ENCODE measurements at places on chromosomes 2 and 18.
A peak's percentile ranks its signal among the peaks of the same experiment; 100 is the strongest.

- DNase-seq, result no peak
Measured at GRCh38 chr2:231752061-231752460, 29.0 kb downstream of the PDE6D start.

DNA sequence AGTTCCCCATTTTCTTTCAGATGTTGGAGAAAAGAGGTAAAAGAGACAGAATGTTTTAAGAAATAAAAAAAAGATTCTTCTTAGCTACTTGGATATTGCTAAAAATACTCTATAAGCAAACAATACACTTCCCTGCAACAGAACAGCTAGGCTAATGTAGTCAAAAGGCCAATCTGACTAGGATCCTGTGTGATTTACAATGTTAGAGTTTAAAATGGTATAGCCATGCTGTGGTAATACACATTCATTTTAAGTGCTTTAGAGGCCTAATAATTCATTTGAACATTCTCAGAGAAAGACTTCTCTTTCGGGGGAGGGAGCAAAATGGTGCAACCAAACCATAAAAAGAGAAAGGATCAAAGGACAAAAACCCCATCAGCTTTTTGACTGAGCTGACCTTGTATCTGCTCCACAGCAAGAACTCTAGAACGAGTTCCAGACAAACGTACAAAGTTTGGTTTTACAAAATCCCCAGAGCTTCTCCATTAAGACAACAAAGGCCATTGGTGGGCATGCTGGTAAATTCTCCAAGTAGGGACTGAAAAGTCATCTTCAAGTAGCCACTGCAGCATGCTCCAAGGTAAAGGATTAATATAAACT, 200.2 kb downstream of the STK39 start:
- no peak for DNase-seq

DNA sequence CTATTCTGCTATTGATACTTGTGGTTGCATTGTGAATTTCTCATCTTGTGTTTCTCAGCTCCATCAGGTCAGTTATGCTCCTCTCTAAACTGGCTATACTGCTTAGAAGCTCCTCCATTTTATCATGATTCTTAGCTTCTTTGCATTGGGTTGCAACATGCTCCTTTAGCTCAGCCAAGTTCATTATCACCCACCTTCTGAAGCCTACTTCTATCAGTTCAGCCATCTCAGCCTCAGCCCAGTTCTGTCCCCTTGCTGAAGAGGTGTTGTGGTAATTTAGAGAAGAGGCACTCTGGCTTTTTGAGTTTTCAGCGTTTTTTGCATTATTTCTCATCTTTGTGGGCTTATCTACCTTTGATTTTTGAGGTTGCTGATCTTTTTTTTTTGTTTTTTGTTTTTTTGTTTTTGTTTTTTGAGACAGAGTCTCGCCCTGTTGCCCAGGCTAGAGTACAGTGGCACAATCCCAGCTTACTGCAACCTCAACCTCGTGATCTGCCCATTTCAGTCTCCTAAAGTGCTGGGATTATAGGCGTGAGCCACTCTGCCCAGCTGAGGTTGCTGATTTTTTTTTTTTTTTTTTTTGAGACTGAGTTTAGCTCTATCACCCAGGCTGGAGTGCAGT, 36.0 kb downstream of the ANKRD12 start:
- no peak for DNase-seq

DNA sequence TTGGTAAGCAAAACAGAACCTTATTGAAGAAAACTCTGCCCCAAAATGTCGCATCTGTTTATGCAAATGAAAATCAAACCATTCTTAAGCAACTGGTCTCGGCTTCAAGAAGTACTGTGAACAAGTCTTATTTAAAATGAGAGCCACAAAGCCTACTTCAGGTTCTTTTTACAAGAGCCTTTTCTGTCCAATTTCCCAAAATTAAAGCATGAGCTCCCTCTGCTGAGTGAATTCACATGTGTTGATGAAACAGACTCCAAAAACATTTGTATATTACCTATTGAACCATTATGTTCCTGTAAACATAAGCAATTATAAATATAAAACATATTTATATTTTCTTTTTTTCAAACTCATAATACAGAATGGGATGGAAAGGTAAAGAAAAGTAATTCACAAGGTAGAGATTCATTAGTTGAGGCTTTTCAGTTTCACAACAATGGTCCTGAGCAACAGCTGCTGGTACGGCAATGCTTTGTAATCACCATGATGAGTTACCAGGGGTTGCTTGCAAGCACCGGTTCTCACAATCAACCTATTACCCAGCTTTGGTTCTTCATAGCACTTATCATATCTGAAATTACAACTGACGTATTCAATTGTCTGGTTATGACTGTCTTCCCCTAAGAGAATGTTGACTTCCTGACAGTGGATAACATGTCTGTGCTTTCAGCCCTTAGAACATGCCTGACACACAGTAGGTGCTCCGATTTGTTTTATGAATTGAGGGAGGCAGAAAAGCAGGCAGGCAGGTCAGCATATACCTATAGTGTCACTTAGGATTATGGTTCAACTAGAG, 108.4 kb upstream of the BZW1 start:
- peak; percentile 81 for DNase-seq

DNA sequence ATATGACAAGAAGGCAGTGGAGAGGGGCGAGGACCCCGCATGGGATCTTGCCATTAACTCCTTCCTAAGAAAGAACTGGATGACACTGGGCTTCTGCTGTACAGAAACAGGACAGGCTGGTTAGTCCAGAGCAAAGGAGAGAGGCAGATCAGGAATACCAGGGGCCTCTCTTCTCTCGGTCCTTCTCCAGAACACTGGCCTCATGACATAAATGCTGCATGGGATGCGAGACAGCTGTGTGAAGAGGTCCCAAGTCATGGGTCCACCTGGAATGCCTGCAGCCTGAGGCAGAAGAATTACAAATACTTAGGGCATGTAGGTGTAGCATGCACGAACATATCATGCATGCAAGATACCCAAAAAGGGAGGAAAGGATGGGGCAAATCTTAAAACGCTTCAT, 9.1 kb downstream of the MBOAT2 start:
- no peak for DNase-seq

DNA sequence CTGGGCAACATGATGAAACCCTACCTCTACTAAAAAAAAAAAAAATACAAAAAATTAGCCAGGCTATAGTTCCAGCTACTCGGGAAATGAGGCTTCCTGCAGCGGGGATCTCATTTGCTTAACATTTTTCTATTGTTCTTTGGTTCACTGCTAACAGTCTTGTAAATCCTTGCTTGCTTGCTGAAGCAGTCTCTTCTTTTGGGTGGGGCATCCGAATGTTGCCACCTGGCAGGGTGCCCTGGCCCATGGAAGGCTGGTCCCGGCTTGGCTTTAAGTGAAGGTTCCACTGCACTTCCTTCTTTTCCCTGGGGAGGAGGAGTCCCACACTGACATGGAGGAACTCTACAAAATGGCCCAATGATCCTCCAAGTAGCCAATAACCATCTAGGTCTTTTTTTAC, 6.0 kb upstream of the ANKRD29 start:
- no peak for DNase-seq

DNA sequence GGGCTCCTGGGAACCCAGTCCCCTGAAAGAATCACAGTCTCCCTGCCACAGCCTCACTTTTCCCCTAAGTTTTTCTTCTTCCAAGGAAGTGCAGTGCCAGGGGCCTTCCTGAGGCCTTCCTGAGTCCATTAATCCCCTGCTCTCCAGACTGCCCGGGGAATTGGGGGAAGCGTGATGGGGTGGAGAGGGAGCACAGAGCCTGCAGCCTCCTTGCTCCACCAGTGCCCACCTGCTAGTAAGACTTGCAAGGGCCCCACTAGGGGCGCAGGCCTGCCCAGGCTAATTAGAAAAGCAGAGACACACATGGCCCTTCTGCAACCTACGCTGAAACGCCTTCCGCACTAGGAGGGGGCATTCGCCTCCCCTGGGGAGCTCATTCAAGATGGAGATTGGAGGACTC, 110.6 kb downstream of the MRO start:
- DNase-seq, result no peak

- no peak for DNase-seq
Measured at GRCh38 chr2:206396211-206396610, 47.1 kb upstream of the ADAM23 start.

DNA sequence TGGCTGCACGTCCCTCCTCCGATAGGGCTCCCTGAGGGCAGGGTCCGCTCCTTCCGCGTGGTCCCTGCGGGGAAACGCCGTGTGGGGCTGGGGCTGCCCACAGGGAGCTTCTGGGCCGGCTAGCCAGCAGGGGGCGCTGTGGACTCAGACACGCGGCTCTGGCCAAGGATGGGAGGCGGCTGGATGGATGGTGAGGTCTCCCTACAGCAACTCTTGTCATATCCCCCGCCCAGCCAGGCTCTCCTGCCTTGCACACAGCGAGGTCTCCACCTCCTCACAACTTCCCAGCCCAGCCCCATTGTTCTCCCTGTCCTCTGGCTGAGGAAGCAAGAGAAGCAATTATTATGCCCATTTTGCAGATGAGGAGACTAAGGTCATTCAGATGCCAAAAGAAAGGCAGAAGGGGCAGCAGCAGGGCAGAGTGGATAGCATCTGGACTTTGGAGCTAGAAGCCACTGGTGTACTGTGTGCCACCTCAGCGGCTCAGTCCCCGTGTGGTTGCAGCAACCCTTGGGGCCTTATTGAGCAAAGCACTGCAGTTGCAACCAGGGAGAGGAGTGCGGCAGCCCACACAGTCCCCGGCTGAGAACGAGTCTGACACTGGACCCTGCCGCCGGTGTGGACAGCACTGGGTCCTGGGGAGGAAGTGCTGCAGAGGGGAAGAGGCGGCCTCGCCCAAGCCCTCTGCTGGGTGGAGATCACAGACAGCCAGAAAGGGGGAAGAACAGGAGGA, 99.0 kb downstream of the ZFP36L2 start:
- peak; percentile 49 for DNase-seq

DNA sequence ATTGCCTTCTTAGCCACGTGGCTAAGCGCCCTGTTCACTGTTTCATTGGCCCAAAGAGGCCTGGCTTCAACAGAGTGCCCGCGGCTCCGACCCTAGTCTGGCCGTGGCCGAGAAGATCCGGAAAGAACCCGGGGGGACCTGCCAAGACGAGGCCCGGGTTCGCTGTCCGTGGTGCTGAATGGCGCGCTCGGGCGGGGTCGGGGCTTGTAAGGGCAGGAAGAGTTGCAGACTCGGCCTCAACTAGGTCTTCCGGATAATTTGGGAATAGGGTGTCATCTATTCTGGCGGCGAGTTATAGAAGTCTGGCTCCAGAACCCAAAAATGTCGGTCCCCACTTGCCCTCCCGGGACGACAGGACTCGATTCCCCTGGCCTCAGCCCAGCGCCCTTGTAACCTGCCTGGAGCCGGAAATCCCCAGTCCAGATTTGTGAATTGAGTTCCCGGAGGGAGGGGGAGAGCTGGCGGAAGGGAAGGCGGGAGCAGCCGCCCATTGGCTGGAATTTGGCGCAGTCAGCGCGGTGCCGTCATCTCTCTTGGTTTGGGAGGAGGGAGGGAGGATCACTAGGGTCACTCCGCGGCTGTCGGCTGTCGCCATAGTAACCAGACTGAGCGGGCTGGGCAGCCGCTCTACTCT, 3.5 kb downstream of the CDK5R2 start:
- peak; percentile 65 for DNase-seq

GRCh38 chr2:2452961-2453360, 121.9 kb upstream of the MYT1L start:
- no peak for DNase-seq

GRCh38 chr2:166375736-166376487, at the start of gene SCN9A:
Gene SCN9A, minus strand, starts transcription at chr2:166375944. Its CDS starts 64,188 bp downstream, at chr2:166311756.
- DNase-seq, result peak; percentile 58

DNA sequence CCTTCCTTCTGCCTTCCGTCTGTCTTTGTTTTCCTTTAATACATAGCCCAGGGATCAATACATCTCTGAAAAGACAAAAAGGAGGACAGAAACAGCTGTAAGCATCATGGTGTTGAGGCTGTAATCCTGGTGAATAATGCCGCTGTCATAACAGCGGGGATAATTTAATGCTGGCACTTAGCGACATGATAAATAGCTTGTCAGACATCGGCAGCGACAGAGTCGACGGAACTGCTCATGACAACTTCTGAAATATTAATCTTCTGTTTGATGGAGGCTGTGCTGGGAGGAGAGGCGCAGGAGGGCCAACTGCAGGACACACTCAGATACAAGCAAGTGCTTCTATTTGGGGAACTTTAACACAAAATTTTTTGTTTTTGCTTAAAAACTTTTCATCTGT, 602.2 kb downstream of the GALR1 start:
- no peak for DNase-seq

DNA sequence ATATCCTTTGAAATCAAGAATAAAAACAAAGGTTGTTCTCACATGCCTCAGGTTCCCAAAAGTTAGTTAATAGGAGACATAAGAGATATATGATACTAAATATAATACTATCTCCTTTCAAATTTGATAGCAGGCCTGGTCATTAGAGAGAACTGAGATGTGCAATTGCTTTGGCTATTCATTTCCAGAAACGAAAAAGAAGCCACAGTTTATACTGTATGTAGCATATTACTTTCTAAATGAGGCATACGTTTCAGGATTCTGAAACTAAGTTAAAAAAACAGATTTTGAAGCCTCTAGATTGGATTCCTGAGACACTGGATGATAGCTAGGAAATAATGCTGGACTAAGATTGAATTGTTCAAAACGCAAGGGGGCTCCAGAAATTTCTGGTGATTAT, 7.1 kb downstream of the PPP1R1C start:
- no peak for DNase-seq

- no peak for DNase-seq
Measured at GRCh38 chr18:46134920-46135675, 30.9 kb downstream of the HAUS1 start.

- peak; percentile 92 for DNase-seq
Measured at GRCh38 chr2:145184741-145185651, 665.1 kb upstream of the ZEB2 start.

DNA sequence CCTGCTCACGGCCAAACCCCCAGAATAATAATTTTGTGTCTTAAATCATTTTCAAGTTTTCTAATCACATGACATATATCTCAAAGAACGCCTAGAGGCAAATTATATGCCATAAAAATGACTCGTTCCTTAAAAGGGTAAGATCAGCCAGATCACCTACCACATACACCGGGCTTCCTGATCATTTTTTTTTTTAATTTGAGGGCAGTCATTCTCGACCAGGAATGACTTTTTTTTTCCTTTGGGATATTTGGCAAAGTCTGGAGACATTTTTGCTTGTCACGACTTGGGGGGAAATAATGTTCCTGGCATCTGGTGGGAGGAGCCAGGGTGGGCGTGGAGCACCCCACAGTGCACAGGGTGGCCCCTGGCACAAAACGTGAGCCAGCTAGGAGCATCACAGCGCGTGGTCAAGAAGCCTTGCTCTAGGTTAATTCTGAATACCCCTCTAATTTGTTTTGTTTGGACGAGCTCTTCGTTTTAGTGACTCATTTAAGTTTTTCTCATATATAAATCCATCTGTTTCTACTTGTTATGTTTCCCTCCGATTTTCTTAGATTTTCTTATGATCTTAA, 94.9 kb downstream of the TWIST2 start:
- DNase-seq, result peak; percentile 80

- DNase-seq, result peak; percentile 26
Measured at GRCh38 chr2:206004004-206004693, 81.8 kb downstream of the INO80D start.

DNA sequence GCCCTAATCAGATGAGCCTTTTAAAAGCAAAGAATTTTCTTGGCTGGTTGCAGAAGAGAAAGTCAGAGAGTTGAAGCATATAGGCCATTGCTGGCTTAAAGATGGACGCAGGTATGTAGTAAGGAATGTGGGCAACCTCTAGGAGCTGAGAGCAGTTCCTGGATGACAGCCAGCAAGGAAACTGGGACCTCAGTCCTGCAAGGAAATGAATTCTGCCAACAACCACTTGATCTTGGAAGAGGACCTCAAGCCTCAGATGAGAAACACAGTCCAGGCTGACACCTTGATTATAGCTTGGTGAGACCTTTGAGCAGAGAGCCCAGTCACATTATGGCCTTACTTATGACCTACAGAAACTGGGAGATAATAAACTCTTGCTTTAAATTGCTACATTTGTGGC, 15.7 kb downstream of the PHOSPHO2 start:
- DNase-seq, result no peak
